ENCODE measurements at places on chromosomes 13 and 19. TPM values are rescaled to one million over a fixed set of nuclear protein-coding genes. Genes with fewer than 3 reads are reported as not detected.

Gene LNX2
- 10.9 TPM for total RNA-seq

Gene ZFP36
- total RNA-seq: 24.5 TPM

Gene CDADC1
- total RNA-seq: 8.3 TPM

Gene ZNF98
- total RNA-seq: 2.3 TPM

All from tongue (tissue), 3 donors.